AG04449 (cell line): ENCODE measurements at places on chromosomes 11 and 22.

- no peak for DNase-seq
Measured at GRCh38 chr11:15873501-15873900, 482.8 kb downstream of the SOX6 start.

DNA sequence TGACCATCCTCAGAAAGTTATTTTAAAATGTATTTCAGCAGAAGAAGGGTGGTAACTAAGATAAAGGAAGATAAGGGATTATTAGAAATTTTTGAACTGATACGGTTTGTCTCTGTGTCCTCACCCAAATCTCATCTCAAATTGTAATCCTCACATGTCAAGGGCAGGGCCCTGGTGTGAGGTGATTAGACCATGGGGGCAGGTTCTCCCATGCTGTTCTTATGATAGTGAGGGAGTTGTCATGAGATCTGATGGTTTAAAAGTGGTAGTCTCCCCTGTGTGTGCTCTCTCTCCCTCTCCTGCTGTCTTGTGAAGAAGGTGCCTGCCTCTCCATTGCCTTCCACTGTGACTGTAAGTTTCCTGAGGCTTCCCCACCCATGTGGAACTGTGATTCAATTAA lies 36.1 kb downstream of the CYP2R1 start:
- no peak for DNase-seq

DNA sequence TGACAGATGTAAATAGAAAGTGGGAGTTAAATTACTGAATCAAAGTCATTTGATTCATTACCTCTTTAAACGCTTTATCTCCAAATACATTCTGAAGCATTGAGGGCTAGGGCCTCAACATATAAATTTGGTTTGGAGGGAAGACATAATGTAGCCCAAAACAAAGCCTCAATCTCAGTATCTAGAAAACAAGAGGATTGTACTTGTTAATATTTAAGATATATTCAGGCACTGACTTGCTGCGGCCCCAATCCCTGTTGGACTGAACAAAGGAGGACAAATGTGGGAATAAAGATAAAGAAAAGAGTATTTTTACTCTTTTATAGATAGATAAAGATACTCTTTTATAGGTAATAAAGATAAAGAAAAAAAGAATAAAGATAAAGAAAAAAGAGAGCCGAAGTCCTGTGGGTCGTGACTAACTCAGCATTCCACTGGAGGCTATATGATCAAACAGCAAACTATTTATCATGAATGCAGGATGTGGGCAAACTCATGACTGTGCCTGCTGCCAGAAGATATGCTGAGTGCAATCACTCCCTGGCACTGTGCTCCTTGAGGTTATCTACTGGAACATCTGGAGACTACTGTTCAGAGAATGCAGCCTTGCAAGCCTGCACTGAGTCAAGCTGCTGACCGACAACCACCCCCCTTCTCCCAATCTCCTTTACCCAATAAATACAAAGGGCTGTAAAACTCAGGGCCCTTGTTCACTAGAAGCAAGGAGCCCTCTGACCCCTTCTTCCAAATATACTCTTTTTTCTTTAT lies 6.9 kb downstream of the OR10V1 start:
- peak; percentile 57 for DNase-seq

DNA sequence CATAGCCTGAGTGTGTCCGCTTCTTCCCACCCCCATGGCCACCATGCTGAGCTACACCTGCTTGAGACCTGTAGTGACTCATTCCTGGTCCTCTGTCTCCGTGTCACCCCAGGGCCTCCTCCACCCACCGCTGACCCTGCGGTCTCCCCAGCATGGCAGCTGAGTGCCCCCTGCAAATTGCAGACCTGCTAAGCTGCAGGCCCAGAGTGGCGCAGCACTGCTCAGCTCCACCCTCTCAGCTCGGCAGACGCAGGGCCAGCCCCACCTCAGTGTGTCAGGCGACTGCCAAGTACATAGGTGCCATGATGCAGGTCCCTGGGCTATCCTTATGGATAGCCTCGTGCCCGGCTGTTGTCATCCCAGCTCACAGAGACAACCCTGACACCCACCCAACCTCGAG lies 13.1 kb downstream of the MS4A15 start:
- DNase-seq: no peak

GRCh38 chr11:18720808-18721560 lies 5.0 kb downstream of the IGSF22 start:
- DNase-seq: no peak

DNA sequence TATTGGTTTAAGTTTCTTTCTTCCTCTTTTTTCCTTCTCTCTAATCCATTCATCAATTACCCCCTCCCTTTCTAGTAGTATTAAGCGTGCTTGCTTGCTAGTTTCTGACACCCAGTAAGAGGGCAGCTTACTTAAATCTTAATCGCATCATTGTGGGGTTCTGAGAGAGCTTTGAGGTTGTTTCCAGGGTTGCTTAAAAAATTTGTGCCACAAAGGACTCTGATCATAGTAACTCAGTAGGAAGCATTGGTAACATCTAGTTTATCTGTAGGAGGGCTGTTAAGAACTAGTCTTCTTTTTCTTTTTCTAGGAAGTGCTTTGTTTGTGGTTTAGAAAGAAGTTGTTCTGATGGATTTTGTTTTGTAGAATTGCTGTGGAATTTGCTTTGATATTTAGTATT lies 45.3 kb downstream of the TMEM135 start:
- no peak for DNase-seq

DNA sequence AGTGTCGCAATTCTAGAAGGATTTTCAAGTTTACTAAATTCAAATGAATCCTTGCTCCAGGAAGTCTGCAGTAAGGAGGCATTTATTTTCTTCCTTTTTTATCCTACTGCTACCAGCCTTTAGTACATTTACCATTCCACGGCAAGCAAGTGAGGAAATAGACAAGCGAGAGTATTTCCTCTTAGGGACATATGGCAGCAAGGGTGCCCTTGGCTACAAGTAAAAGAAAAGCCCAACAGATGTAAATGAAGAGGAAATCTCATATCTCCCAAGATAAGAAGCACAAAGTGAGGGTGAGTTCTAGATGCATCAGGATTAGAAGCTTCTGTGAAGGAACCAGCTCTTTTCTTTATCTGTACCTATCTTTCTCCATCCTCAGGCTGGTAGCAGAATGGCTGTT lies 37.8 kb upstream of the FZD4 start:
- DNase-seq: no peak

DNA sequence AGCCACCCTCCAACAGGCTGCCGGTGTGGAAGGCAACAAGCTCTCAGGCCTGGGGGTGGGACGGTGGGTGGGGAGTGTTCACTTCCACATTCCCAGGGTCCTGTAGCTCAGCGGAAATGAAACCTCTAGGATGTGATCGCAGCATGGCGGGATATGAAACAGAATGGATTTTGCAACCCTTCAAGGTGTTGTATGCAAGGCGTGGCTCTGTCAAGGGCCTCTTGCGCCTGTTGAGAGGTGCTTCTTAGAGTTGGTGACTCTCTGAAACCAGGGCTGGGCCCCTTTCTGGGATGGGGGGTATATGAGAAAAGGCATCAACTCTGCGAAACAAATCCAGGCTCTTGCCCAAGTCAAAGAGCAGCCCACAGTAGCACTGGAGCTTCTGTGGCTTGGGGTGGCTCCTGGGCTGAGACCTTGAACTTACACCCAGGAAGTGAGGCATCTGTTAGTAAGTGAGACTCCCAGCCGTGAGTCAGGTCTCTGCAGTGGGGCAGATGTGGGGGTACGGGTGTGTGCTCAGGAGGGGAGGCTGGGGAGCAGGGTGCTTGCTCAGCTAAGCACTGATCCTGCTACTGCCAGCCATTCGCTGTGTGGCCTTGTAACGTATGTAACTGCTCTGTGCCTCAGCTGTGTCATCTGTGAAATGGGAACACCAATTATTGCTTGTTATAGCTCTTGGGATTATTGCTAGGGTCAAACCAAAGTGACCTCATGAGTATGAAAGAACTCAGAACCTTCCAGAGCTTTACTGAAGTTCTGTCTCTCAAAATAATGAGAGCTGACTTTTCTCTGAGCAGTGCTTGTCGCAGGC lies 28.3 kb downstream of the NECTIN1 start:
- DNase-seq: no peak

DNA sequence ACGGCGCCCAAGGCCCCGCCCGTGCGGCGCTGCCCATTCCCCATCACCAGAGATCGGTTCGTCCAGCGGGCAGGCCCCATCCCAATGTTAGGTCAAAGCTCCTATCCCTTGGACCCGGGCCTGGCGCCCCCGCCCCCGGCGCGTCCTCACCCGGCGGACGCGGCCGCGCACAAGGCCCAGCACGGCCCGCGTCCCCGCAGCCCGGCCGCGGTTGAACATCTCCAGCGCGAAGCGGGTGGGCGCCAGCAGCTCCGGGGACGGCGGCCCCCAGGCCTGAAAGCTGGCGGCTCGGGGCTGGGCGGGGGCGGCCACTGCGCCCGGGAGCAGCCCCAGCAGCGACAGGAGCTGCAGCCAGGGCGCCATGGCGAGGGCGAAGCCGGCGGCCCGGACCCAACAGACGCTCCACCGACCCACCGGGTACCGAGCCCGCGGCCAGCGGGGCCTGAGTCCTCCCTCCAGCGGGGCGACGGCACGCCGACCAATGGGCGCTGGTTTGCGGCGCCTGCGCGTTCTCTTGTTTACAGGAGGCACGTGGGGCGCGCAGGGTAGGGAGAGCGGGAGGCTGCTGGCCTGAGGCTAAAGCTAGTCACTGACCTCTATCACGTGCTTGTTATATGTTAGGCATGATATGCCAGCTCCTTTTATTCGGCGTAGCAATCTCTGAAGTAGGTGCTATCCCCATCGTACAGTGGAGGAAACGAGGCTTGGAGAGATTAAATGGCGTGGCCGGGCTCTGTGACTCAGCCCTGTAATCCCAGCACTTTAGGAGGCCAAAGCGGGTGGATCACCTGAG lies at the start of gene CTSF:
TSS of gene CTSF (minus strand) at position 483 of the 793 bp plus-strand sequence. CDS start at position 363, 120 bp downstream.
- DNase-seq: no peak

GRCh38 chr11:73312851-73313327 lies 4.8 kb downstream of the ARHGEF17 start:
- DNase-seq: no peak

DNA sequence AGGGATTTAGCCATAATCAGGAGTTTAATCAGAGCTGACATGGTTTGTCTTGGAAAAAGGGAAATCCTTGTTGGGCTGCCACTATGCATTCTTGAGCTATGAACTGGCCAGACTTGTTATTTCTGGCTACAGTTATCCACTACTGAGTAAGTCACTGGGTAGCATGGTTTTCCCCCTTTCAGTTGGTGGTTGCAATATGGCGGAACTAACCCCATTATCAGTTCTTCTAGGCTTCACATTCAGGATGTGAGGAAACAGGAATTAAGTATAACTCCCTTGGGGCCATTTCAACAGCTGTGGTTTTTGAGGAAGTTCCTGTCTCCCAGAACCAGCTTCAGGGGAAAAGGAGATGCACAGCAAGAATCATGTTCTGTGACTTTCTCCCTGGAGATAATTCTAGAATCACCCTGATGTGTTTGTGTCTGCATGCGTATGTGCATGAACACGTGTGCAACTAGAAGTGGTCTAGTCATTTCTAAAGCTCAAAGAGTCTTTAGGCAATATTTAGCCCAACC lies 103.0 kb upstream of the CD44 start:
- peak; percentile 97 for DNase-seq

DNA sequence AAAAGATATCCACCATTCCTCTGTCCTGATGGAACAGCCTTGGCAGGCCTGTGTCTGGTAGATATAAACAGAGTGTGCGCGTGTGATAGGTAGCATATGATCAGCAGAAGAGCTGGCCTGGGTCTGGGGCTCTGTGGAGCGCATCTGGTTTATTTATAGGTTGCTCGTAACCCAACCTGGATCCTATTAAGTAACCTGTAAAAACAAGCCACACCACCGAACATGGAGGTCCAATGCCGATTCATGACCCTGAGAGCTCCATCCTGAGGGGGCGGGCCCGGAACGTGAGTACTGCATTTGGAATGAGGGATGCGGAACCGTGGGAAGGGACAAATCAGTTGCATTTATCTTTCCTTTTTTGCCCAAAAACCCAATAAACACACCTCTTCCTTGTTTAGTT lies 31.9 kb upstream of the APOL5 start:
- DNase-seq: no peak

DNA sequence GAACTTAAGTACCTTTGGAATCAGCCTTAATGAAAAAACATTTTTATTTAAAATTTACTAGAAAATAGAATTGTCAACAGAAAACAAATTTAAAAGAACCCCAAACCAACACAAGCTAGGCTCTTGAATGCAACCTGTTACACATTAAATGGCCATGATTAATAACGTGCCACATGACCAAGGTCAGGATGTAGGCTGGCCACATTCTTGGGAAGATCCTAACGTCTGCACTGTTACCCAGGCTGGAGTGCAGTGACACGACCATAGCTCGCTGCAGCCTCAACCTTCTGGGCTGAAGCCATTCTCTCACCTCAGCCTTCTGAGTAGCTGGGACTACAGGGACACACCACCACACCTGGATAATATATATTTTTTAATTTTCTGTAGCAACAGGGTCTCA lies 126.4 kb upstream of the APOA1 start:
- DNase-seq: no peak

GRCh38 chr11:120759046-120759445 lies 247.5 kb downstream of the GRIK4 start:
- DNase-seq: no peak
